ENCODE measurements at places on chromosomes 5 and 9. TPM values are rescaled to one million over a fixed set of nuclear protein-coding genes. Genes with fewer than 3 reads are reported as not detected.

AKNA gene
- 12.0 TPM for polyA plus RNA-seq

GAPT gene
- 0.57 TPM for polyA plus RNA-seq

NTRK2 gene
- polyA plus RNA-seq = 1.2 TPM

GRCh38 chr5:152838241-152838786 is 433.2 kb upstream of the NMUR2 start:
- no peak for DNase-seq

DNA sequence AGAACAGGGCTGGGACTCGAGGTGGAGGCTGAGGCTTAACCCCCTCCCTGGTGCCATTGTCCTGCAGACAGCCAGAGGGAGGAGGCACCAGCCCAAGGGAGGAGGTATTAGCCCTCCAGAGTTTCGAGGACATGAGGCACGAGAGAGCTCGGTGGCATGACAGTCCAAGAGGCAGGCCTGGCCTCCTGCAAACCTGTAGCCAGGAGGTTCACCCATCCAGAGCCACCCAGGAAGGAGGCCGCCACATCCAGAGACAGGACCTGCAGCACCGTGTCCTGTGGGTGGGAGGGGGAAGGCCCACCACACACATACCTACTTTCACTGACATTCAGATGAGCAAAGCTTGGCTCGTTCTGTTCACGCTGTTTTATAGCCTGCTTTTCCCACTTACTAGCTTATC is 75.2 kb upstream of the ADAMTS2 start:
- DNase-seq = no peak

- peak; percentile 32 for DNase-seq
Measured at GRCh38 chr5:14893381-14893780, 21.8 kb upstream of the ANKH start.

- DNase-seq = peak; percentile 18
Measured at GRCh38 chr9:13278368-13279246, 885 bp downstream of the MPDZ start.

DNA sequence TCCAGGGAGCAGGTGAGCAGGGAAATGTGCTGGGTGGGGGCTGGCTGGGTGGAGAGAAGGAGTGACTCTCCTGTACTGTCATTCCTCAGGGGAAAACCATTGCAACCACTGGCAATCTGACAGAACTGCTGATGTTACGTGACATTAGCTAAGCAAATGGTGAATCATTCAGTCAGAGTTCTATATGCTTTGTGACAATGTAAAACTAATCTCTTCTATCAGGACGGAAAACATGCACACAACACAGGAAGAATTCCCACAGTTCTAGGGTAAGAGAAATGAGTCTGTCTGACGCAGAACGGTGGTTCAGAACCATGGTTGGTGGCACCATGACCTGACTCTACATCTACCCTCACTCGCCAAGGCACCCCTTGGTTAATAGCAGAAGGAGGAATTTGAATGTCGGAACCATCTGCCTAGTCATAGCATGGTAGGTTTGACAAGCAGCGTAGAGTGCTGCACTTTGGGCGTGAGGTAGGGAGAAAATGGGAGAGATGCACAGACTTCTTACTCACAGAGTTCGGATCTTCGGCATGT is 243.6 kb upstream of the PANK3 start:
- no peak for DNase-seq

DNA sequence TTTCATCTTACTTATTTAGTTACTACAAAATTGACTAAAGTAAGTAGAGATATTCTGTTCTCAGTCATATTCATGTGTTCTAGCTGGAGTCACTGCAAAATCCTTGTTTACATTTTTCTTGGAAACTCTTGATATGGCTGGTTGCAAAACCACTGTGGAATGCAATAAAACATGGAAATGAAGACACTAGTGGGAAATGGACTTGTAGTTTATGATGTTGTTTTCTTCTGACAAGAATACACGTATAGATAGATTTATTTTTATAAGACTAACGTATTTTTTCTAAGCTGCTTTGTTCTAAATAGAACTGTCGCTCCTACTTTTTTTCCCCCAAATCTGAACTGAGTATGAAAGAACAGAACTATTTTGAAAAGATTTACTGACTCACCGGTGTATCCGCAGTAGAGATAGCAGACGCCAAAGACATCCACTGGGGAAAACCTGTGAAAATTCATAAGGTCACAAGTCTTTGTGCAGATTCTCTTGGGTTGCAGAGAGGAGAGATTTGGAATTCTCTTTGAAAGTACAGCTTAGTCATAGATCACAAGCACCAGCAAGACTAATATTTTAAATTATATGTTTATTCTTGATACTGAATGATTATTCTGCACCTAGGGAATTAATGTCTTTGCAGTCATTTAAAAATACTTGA is 119.6 kb upstream of the TAF11L2 start:
- DNase-seq = no peak

- no peak for DNase-seq
Measured at GRCh38 chr9:88198341-88198807, 60.1 kb upstream of the SPATA31C2 start.

DNA sequence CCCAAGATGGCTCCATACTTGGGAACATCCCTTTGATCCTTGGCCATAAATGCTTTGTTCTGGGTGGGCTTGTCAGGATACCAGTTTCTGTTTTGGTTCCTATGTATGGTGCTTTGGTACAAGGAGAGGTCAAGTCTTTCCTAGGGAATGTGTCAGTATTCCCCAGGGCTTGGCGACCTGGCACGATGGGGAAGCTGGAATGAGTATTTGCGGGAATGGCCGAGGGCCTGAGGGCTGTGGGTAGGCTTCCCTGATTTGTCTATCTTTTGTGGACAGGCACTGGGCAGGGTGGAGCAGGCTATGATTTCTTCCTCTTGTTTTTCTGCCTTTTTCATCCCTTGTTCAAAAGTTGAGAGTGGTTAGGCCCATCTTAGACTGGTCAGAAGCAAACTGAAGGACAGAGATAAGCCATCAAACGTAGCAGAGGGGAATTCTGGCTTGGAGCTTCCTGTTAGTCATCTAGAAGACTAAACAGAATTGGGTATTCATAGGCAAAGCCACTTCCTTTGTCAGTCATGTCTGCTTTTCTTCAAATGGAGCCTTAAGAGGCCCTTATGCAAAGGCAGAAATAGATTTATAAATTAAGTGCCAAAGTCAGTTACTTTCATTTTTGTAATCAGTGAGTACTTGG is 13.7 kb downstream of the DOCK2 start:
- no peak for DNase-seq
